ENCODE measurements at places on chromosomes 12 and 14.

DNA sequence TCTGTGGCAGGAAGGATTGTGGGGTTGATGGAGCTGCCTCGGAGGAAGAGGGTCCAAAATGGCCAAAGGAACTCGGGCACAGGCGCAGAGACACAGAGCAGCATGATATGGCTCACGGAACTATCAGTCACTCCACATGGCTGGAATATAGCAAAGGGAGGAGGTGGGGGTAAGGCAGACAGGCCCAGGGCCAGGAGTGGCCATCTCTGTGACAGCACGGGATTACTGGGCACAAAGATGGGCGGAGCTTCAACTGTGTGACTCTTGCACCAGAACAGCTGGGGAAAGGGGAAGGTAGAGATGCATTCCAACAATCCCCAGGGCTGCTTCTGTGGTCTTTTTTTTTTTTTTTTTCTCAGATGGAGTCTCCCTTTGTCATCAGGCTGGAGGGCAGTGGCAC, 24.8 kb upstream of the EML1 start:
- no peak for DNase-seq

- no peak for DNase-seq
Observed at GRCh38 chr12:19404242-19404880, 34.9 kb upstream of the AEBP2 start.

GRCh38 chr14:98591161-98591560, 680.8 kb downstream of the BCL11B start:
- no peak for DNase-seq

DNA sequence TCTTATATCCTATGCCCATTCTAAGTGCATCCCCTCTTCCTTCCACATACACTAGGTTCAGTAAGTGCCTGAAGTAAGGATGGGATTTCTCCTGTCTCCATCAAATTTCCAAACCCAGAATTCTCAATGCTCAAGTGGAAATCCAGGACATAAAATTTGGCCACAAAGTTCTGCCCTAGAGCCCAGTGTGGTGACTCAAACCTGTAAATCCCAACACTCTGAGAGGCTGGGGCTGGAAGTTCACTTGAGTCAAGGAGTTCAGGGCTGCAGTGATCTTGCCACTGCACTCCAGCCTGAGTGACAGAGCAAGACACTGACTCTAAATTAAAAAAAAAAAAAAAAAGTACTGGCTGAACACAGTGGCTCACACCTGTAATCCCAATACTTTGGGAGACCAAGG, 4.5 kb upstream of the ARF3 start:
- DNase-seq: no peak

DNA sequence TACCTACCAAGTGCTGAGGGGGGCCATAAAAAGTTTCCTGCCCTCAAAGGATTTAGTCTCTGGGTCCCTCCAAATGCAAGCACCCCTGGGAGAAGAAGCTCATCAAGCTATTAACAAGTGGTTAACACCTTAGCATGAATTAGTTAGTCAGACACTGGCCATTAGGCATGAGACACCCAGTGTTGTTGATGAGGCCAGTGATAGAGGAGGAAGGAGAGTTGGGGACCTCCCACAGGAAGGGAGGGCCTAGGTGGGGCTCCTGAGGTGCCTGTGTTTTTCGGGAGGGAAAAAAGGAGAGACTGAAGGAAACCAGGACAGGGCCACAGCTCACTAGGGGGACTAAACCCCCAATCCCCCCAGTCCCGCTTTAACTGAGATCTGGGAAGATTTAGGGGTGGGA, 4.5 kb upstream of the KRT71 start:
- DNase-seq: no peak

DNA sequence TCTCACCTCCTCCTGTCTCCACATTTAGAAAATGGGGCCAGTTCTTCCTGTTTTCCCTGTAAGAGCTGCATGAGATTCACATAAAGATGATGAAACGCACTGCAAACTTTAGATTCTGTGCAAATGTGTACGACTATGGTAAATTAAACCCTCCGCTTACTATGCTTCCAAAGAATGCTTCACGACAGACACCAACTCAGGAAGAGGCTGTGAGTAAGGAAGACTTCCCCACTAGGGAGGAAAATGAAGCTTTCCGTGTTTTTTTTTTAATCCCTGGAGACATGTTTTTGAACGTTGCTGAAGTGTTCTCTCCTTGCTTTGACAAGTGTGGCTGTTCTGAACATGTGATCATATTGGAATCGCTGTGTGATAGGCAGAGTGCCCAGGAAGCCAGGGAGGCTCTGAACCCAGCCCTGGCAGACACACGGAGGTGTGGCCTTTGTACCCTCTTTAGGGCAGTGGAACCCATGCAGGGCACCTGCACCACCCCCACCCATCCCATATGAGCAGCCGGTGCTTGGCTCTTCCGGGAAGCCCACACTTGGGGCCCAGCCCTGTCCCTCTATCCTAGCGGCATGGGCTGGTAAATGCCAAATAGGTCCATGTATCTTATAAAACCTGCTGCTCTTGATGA, 7.5 kb upstream of the SYNE3 start:
- peak; percentile 88 for DNase-seq

DNA sequence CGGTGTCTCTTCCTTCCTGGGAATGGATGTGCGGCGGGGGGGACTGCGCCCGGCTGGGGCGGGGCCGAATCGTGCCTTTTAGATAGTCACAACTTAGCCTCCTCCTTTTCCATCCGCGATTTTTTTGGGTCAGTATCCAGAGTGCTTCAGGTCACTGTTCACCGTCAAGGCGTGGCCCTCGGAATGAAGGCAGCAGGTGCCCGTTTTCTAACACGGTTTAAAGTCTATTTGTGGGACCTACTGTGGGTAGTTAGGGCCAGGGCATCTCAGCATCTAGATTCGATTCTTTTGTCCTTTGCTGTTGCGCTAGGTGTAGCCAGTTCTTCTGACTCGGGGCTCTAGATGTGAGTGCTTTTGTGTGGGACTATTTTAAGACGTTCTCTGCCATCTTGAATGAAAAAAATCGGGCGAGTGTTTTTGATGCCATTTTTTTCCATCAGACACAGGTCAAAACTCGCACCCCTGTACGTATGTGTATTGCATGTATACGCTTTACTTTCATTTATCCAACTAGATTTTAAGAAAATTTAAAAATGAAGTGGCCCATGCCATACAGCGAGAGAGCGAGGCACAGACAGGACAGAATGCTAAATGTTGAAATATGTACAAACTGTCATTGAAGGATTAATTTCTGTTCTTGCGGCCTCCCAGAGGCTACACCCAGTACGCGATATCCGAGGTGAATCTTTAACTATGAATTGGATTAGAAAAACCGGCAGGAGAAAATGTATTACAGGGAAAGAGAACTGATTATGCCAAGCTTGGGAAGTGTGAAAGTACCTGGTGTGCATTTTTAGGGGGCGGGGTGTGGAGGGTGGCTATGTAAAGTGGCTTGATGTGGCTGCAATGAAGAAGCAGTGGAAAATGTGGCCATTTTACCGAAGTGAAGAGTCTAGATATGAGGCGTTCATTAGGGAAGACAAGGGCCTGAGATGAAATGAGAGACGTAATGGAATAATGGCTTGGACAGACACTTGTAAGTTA, 835 bp downstream of the VEZT start:
- peak; percentile 83 for DNase-seq

GRCh38 chr12:108190529-108190928, 61.4 kb downstream of the WSCD2 start:
- DNase-seq: no peak

DNA sequence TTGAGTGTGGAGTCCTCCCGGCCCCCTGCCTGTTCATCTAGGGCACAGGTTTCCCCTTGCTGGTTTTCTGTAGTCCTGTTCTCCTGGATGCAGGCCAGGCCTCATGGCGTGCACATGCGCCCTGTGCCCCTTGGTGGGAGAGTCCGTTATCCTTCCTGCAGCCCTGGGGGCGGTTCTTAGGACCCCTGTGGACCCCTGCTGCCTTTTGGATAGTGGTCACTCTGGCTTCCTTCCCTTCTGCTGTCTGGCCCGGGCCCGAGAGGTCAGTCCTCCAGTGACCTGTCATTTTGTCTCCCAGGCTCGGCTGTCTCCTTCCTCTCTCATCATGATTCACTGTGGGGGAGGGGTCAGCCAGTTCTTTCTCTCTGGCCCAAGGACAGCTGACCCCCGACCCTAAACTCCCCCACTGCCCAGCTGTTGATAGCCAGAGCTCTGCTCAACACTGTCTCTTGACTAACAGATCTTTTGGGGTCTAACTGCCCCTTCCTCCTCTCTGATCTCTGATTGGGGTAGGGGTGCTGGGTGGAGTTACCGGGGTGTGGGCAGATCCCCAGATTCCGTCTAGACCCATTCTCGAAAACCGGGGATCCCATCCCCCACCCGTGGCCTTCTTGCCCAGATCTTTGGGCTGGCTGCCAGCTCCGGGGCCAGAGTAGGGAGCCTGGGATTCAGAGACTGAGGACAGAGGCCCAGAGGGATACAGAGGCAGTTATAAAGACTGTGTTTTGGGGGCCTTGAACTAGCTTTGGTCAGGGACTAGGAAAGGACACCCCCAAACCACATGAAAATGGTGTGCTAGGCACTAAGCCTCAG, 7.0 kb downstream of the CCND2 start:
- no peak for DNase-seq

DNA sequence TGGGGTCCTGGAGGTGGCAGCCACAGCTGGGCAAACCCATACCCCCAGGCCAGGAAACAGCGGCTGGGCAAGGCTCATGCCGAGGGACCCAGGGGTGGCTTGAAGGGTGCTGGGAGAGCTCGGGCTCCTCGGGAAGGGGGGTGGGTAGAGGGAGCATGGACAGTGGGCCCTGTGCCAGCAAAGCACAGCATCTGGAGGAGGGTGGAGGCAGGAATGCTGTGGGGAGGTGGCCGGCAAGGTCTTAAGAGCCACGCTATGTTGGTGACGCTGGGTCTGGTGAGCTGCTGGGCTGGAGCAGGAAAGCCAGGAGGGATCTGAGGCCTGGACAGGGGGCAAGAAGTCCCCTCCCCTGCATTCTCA, 48.2 kb upstream of the DLK1 start:
- no peak for DNase-seq

- no peak for DNase-seq
Observed at GRCh38 chr14:64968167-64968566, 4.0 kb downstream of the RAB15 start.

DNA sequence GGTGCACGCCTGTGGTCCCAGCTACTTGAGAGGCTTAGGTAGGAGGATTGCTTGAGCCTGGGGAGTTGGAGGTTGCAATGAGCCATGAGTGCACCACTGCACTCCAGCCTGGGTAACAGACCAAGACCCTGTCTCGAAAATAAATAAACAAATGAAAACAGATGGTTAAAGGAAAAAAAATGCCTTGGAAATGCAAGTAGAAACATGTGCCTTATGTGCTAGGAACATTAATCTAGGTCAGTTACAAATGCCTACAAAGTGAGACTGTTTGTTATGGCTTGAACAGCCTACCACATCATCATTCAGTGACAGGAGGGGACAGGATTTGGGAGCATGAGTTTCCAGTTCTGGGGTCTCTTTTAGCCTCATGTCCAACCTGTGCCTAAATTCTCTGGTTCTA, 52.4 kb upstream of the BCAT1 start:
- DNase-seq: no peak

- DNase-seq: peak; percentile 63
Observed at GRCh38 chr12:9367828-9368227, 159.6 kb upstream of the PZP start.

DNA sequence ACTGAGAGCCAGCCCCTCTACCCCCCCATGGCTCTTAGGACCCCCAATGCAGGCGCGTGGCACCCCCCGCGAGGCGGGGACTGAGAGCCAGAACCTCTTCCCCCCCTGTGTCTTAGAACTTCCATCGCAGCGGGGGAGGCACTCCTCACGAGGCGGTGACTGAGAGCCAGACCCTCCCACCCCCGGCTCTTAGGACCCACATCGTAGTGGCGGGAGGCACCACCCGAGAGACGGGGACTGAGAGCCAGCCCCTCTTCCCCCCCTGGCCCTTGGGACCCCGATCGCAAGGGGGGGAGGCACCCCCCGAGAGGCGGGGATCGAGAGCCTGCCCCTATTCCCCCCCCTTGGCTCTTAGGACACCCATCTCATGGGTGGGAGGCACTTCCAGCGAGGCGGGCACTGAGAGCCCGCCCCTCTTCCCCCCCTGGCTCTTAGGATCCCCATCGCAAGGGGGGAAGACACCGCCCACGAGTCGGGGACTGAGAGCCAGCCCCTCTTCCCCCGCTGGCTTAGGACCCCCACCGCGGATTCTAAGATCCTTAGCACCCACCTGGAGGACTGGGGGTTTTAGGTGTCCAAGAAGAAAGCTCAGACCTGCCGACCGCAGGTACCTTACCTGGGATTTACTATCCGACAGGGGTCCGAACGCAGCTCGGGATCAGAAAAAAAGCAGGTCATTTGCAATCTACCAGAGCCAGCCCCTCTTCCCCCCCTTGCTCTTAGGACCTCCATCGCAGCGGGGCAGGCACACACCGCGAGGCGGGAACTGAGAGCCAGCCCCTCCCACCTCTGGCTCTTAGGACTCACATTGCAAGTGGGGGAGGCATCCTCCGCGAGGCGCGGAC, 44.9 kb downstream of the DDX11 start:
- DNase-seq: peak; percentile 6

DNA sequence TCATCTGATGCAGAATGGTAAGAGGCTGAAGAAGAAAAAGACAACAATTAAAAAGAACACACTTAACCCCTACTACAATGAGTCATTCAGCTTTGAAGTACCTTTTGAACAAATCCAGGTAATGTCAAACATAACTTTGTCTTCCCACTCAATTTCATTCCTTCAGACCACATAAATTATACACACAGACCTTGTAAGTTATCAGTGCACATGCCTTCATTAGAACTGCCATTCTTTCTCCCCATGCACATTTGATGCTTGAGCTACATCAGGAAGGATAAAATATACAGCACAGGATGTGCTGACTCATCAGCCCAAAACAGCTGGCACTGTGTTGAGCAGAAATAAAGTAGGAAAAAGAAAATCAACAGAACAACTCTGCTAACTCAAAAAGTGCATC, 246.7 kb downstream of the PAWR start:
- no peak for DNase-seq

- DNase-seq: no peak
Observed at GRCh38 chr14:95722525-95723190, 8.7 kb upstream of the TCL1A start.

DNA sequence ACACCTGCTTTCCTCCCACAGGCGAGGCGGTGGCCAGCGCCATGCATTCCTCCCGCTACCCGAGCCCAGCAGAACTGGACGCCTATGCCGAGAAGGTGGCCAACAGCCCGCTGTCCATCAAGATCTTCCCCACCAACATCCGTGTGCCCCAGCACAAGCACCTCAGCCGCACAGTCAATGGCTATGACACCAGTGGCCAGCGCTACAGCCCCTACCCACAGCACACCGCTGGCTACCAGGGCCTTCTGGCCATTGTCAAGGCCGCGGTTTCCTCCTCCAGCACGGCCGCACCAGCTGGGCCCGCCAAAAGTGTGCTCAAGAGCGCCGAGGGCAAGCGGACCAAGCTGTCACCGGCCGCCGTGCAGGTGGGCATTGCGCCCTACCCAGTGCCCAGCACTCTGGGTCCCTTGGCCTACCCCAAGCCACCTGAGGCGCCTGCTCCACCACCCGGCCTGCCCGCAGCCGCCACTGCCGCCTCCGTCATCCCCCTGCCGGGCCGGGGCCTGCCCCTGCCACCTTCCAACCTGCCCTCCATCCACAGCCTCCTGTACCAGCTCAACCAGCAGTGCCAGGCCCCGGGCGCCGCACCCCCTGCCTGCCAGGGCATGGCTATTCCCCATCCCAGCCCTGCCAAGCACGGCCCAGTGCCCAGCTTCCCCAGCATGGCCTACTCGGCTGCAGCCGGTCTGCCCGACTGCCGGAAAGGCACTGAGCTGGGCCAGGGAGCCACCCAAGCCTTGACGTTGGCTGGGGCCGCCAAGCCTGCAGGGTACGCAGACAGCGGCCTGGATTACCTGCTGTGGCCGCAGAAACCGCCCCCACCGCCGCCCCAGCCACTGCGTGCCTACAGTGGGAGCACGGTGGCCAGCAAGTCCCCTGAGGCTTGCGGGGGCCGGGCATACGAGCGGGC, 54.6 kb downstream of the FAM222A start:
- no peak for DNase-seq

- peak; percentile 68 for DNase-seq
Observed at GRCh38 chr14:55301437-55302121, 30.4 kb downstream of the FBXO34 start.

Measured in OCI-M1 (cell line).